ENCODE measurements at places on chromosomes 3 and 15.

DNA sequence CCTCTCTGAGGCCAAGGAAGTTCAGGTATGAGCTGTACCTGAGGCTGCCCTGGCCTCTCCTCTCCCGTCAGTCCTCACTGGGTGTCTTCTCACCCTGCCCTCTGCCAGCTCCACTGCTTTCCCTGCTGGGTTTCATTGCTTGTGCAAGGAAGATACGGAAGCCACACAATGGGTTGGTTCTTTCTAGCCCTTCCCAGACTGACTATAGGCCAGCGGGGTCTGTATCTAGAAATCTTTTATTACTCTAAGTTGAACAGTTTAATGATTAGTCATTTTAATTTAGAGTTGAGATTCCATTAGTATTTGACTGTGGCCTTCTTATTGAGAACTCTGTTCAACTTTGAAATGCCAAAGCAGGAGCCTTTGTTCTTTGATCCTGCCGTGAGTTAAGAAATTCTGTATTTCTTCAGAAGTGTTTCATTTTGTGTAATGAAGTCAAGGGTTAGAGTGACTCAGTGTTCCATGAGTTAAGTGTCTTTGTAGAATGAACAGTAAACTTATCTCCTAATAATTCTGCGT lies 16.2 kb downstream of the C3orf62 start:
- DNase-seq, result no peak

DNA sequence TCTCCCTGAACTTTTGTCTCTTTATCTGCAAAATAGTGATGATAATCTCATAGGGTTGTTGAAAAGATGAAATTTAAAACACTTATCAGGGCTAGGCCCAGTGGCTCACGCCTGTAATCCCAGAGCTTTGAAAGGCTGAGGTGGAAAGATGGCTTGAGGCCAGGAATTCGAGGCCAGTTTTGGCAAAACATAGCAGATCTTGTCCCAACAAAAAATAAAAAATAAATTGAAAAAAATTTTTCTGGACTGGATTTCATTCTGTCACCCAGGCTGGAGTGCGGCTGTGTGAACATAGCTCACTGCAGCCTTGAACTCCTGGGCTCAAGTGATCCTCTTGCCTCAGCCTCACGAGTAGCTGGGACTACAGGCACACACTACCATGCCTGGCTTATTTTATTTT lies 29.6 kb downstream of the LMLN start:
- no peak for DNase-seq

DNA sequence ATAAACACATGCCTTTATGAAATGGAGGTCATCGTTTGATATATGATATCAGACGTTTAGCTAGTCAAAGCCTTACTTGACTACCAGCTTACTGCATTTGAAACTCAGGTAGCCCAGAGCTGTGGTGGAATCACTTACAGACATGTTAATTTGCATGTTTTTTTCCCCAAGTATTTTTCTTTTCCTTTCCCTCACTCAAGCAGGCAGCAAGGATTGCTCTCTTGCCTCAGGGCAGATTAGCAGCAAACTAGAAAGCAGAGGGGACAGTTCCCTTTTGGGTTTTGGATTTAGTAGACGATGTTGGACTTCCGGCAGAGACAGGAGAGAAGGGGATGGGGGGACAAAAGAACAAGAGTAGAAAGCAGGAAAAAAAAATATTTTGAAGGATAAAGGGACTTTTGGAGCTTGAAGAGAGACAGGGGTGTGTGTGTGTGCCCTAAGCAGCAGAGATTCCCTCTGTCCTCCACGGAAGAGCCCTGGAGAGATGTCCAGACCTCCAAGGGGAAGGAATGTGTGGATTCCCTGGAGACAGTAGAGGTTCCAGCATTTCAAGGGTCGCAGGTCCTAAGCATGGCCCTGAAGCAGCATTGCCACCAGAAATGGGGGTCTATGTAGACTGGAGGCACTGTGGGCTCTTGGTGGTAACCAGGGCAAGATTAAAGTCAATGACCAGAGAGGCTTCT lies 86.8 kb upstream of the CADPS start:
- DNase-seq, result no peak

GRCh38 chr15:51132384-51133139 lies 37.9 kb upstream of the TNFAIP8L3 start:
- DNase-seq, result no peak

DNA sequence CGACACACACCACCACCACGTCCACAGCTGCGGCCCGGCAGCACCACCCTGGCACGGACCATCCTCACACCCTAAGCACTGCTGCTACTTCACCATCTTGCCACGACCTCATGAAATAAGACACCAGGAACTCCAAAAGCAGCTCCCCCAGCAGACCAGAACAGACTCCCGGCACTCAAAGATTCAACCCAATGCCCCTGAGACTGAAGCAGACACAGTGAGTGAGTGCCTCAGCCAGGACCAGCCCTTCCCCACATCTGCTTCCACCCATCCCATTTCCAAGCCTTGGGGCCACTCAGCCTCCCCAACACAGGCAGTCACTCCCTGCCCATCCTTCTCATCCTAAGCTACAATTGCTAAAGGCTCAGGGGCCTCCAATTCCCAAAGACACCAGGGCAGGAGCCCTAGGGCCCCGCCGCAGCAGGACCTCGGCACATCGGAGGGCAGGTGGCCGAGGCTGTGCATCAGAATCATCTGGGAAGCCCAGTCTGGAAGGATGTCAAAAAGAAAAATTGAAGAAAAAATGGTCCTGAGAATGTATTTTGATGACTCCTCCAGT lies 18.4 kb upstream of the OCA2 start:
- no peak for DNase-seq

DNA sequence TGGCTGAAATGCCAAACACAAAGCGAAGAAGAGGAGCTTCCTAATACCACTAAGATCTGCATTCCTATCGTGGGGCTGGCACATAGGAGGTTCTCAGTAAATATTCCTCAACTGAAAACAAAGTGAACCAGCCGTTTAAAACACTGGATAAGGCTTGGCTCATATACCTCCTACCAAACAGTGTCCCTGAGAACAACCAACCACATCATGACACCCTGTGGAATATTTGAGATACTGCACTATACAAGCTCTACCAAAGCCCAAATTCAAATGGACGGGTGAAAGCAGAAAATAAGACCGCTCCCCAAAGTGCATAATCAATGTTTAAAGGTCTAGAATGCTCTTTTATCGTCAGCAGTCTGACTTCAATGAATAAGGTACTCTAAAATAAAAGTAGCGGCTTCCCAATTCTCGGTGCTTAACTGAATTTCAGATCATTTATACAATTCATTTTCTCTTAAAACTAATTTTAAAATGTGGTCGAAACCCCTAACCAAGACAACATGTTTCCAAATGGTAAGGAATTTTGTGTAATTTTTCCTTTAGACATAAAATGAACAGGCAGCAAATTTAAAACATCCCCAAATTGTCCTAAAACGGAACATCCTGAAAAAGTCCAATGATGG lies 425.8 kb downstream of the ERC2 start:
- no peak for DNase-seq

- no peak for DNase-seq
Measured at GRCh38 chr15:101288905-101289513, 6.0 kb downstream of the SNRPA1 start.

GRCh38 chr3:107193116-107193515 lies 184.1 kb upstream of the CCDC54 start:
- no peak for DNase-seq

GRCh38 chr15:24865303-24865702 lies 89.5 kb upstream of the SNRPN start:
- no peak for DNase-seq

GRCh38 chr3:106421909-106422308 lies 553.1 kb upstream of the CBLB start:
- DNase-seq, result no peak

DNA sequence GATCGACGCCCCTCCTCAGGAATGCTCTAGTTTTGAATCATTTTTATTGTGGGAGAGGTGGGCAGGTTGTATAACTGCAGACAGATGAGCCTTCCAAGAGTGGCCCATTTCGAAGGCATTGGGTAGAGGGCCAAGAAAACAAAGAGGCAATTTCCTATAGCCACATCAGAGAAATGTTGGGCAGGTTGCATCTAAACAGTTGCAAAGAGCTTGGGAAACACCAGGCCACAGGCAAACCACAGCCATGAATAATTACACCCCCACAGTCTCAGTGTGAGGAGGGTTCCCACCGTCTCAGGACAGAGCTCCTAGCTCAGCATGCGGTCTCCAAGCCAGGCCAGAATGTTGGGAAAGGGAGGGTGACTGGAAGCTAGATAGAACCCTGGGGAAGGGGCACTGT lies 257.3 kb downstream of the ABHD5 start:
- DNase-seq, result no peak

- no peak for DNase-seq
Measured at GRCh38 chr3:100978011-100978659, 15.1 kb downstream of the ABI3BP start.

- no peak for DNase-seq
Measured at GRCh38 chr15:95511671-95512070, 818.8 kb upstream of the NR2F2 start.

- no peak for DNase-seq
Measured at GRCh38 chr3:138137861-138138260, 5.7 kb upstream of the A4GNT start.

GRCh38 chr3:25035526-25035925 lies 392.5 kb upstream of the RARB start:
- no peak for DNase-seq

GRCh38 chr3:190088890-190089289 lies 31.8 kb downstream of the P3H2 start:
- no peak for DNase-seq

GRCh38 chr3:47573190-47574172 lies 5.2 kb downstream of the CSPG5 start:
- DNase-seq, result no peak

- DNase-seq, result no peak
Measured at GRCh38 chr15:36401586-36401966, 177.8 kb upstream of the CDIN1 start.

DNA sequence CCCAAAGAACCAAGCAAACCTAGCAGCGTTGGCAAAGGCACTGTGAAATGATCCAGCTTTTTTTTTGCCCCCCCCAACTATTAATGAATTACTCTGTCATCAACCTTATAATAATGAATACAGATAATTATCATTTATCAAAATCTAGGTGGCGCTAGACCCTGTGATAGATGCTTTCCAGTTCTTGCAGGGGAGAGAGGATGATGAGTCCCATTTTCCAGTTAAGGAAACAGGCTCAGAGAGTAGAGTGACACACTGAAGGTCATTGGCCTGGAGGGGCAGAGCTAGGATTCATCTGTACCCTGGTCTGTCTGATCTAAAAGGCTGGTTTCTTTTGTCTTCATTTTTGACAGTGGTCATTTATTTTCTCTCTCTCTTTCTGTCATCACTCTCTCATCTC lies 5.0 kb downstream of the ACOX2 start:
- DNase-seq, result no peak

DNA sequence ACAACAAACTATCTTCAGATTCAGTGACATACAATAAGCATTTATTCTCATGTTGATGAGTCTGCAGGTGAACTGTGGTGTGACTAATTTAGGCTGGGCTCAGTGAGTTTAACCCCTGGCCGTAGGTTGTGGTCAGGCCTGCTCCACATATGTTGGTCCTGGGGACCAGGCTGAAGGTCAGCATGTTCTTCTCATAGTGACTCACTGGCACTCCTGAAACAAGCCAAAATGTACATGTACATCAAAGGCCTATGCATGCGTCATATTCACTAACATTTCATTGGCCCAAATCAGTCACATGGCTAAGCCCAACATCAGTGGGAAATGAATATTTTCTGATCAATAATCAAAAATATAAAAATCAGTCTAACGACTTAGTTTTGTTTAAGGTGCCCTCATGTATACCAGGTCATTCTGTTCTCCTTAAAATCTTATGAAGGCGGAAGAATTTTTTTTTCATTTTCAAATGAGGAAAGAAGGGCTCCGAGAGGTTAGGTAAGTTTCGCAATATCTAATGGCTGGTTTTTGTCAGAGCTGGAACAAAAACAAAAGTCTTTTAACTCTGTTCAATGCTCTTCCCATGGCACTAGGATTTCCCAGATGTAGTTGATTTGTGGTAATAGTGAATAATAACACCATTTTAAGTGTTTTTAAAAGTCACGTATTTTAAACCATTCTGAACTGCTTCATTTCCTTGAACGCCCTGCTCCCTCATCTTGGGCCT lies 148.5 kb downstream of the MFSD1 start:
- DNase-seq, result no peak

GRCh38 chr15:101088271-101088670 lies 163.6 kb downstream of the CHSY1 start:
- no peak for DNase-seq

DNA sequence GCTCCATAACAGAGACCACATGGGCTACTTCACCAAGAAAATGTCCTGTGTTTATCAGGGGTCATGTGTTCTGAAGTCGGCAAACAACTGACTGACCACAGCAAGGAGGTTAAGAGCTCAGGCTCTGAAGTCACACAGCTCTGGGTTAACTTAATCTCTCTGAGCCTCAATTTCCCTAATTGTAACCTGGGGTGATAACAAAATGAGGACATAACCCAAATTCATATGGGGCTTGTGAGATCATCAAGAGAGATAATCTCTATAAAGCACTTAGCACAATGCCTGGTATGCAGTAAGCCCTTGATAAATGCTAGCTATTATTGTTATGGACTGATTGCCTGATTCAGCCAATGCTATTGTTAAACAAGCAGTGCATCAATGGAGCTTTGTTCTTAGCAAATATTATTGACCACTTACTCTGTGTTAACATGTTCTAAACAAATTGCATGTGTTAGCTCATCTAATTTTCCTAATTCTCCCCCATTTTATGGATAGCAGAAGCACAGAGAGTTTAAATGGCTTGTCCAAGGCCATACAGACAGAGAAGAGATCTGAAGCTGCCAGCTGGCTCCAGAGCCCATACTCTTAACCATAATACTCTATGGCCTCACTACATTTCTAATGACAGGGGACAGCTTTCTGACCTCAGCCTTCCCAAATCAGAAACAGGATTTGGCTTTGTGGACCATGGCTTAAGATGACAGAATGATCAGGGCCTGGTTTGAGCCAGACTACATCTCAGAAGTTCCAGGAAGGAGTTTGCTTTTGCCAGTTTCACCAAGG lies 78.3 kb downstream of the SHQ1 start:
- no peak for DNase-seq

DNA sequence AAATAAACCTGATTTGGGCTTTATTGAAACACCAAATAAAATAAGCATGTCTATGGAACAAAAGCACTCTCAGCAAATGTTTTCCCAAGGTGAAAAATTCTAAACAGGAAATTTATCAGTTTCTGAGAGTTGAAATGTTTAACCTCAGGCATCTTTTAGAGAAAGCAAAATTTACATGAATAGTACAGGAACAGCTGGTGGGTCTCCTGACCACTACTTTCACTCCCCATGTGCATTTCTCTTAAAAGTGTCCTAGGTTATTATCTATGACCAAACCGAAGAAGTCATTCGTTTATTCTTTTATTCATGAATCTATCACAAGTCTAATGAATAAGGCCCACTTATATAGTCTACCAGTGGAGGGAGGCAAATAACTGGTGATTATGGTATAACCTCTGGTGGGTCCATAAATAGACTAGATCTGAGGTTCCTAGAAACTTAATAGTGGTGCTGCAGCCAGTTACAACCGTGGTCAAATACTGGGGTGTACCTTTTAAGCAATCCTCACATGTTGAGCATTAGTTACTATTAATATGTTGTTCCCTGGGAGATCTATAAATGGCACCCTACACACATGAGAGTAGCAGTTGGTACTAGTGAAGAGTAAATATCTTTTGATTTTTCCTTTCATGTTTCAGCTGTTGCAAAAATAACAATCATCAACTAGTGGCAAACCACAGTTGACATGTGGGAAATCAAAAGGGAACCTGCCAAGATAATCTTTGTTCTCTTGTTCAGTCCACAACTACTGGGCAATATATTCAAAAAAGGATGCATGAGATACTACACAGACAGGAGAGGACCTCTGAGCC lies 169.3 kb upstream of the STAC start:
- no peak for DNase-seq

All from activated naive CD4-positive, alpha-beta T cell treated with anti-CD3 and anti-CD28 coated beads, Interleukin-2, amount 50 U/mL, for 16 hours (primary cell).